ENCODE measurements at places on chromosomes 2 and 18.
A peak's percentile ranks its signal among the peaks of the same experiment; 100 is the strongest.

DNA sequence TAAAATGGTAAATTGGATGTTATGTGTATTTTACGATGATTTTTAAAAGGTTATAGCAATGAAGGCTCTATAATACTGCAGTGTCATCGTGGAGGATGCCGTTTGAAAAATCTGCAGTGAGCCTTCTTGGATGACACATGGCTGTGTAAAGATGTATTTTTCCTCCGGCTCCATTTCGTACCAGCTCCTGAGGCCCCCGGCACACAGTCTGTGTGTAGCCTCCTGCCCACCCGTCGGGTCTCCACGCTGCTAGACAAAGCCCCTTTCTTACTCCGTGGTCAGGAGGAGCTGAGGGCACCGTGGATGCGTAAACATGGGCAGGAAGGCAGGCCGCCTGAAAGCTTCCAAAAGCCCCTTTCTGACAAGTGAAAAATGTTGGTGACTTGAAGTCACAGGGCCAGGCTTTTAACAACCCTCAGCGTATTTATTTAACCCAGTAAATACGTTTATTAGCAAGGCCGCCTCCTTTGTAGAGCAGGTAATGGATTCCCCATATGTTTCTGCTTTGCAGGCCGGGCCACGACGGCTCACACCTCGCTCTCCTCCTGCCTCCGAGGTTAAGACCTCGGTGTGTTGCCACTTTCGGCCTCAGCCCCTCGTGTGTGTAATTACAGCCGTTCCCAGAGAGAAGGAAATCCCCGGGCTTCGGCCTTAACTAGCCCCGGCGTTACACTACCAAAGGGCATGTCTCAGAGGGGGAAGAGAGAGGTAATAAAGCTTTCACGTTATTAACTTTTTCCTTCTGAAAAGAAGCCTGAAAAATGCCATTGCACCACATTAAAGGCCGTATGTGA, 72.8 kb downstream of the DDX1 start:
- DNase-seq, result no peak
- no peaks in the 10 kb centered on the region for H3K4me1 ChIP-seq
- no peak overlapping the region for H3K27ac ChIP-seq
- H3K27me3 ChIP-seq, result no peaks in the 10 kb centered on the region
- H3K4me3 ChIP-seq, result no peak overlapping the region

DNA sequence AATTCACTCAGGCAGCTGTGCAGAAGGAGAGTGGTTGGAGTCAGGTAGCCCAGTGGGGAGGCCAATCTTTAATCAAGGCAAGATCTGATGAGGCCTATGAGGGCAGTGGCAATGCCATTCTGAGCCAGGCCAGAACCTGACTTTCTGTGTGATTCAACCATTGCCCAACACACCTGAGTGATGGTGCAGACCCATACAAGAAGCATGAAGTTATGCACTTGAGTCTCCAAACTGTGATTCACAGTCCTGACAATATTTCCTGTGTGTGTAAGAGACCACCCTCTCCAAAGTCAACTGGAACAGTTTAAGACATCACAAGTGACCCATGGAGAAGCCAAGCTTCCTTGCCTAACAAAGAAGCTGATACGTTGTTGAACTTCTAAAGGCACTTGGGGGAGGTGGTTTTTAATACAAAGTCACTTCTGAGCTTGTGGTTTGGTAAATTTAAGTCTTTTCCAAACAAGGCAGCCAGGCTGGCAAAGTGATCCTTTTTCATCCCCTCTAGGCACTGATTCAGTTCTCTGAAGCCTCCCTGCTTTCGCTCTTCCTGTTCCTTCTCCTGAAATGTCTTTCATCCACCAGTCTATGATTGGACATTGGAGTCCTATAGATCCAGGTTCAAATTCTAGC, 49.0 kb downstream of the VSNL1 start:
- H3K27me3 ChIP-seq, result no peaks in the 10 kb centered on the region
- no peak overlapping the region for H3K27ac ChIP-seq
- DNase-seq, result no peak
- no peaks in the 10 kb centered on the region for H3K4me1 ChIP-seq
- H3K4me3 ChIP-seq, result no peak overlapping the region

GRCh38 chr2:71788186-71788525, 334.8 kb downstream of the DYSF start:
- H3K27me3 ChIP-seq, result no peaks in the 10 kb centered on the region
- no peak overlapping the region for H3K27ac ChIP-seq
- H3K36me3 ChIP-seq, result no peaks in the 10 kb centered on the region

DNA sequence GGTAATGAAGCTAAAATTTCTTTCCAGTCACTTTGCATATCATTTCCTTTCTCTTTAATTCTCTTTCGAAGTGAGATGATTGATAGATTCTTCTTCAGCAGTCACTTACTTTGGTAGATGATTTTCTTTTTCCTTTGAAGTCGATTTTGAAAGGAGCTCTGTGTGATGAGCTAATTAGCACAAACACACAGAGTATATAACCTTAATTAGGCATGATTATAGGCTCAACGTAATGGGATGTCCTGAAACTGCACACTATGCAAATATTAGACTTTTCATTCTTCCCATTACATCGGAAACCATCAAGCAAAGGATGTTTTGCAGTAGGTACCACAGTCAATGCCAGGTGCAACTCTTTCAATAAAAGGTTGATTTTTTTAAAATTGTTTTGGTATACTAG, 6.4 kb upstream of the CTLA4 start:
- no peaks in the 10 kb centered on the region for H3K36me3 ChIP-seq
- no peak overlapping the region for H3K27ac ChIP-seq
- H3K4me3 ChIP-seq, result no peak overlapping the region
- no peaks in the 10 kb centered on the region for H3K27me3 ChIP-seq

- no peaks in the 10 kb centered on the region for H3K4me1 ChIP-seq
- H3K4me3 ChIP-seq, result no peak overlapping the region
- H3K27ac ChIP-seq, result no peak overlapping the region
- no peak for DNase-seq
Measured at GRCh38 chr2:29916571-29916970, 4.8 kb downstream of the ALK start.

- H3K27ac ChIP-seq, result no peak overlapping the region
- H3K27me3 ChIP-seq, result no peaks in the 10 kb centered on the region
- no peak overlapping the region for H3K4me3 ChIP-seq
Measured at GRCh38 chr2:15481000-15481399, 80.1 kb downstream of the NBAS start.

GRCh38 chr2:236505041-236505440, 64.6 kb upstream of the ACKR3 start:
- H3K4me1 ChIP-seq, result no peaks in the 10 kb centered on the region
- no peak overlapping the region for H3K27ac ChIP-seq
- no peaks in the 10 kb centered on the region for H3K27me3 ChIP-seq
- DNase-seq, result no peak
- no peaks in the 10 kb centered on the region for H3K36me3 ChIP-seq

GRCh38 chr2:160355080-160355479, 138.5 kb downstream of the RBMS1 start:
- peak overlapping the region; percentile 32 for H3K27ac ChIP-seq
- H3K4me3 ChIP-seq, result no peak overlapping the region
- no peak for DNase-seq

- H3K4me3 ChIP-seq, result no peak overlapping the region
- no peaks in the 10 kb centered on the region for H3K27me3 ChIP-seq
Measured at GRCh38 chr2:56195563-56195962, 11.8 kb downstream of the CCDC85A start.

- H3K27ac ChIP-seq, result peak overlapping the region; percentile 50
- H3K4me3 ChIP-seq, result no peak overlapping the region
- DNase-seq, result peak; percentile 47
- H3K27me3 ChIP-seq, result no peaks in the 10 kb centered on the region
- no peaks in the 10 kb centered on the region for H3K4me1 ChIP-seq
Measured at GRCh38 chr2:223262946-223263345, 211.0 kb downstream of the KCNE4 start.

DNA sequence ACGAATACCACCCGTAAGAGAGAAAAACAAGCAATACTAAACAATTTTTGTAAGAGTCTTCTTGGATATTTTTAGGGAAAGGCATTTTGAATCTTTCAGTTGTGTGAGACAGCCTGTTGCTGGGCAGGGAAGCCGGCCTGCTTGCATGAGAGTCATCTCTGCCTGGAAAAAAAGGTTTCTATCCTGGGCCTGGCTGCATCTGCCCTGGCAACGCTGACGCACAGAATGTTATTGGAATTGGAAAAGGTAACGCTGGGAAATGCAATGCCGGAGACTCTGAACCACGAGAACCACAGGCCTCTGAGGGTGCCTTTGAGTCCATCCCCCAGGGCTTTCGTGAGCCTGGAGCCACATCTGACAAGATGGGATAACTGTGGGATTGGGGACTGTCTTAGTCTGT, 17.9 kb upstream of the NPAS2 start:
- no peak overlapping the region for H3K4me3 ChIP-seq
- no peaks in the 10 kb centered on the region for H3K4me1 ChIP-seq
- H3K36me3 ChIP-seq, result no peaks in the 10 kb centered on the region
- no peaks in the 10 kb centered on the region for H3K27me3 ChIP-seq
- no peak overlapping the region for H3K27ac ChIP-seq

- H3K27ac ChIP-seq, result no peak overlapping the region
- DNase-seq, result no peak
- no peaks in the 10 kb centered on the region for H3K4me1 ChIP-seq
- no peaks in the 10 kb centered on the region for H3K36me3 ChIP-seq
- H3K4me3 ChIP-seq, result no peak overlapping the region
- no peaks in the 10 kb centered on the region for H3K27me3 ChIP-seq
Measured at GRCh38 chr2:16763493-16763899, 97.9 kb upstream of the CYRIA start.

- H3K27ac ChIP-seq, result no peak overlapping the region
- H3K27me3 ChIP-seq, result no peaks in the 10 kb centered on the region
- H3K4me1 ChIP-seq, result no peaks in the 10 kb centered on the region
- no peak overlapping the region for H3K4me3 ChIP-seq
Measured at GRCh38 chr18:37502036-37502435, 63.6 kb downstream of the CELF4 start.

- no peak for DNase-seq
- no peak overlapping the region for H3K27ac ChIP-seq
- H3K4me3 ChIP-seq, result no peak overlapping the region
- H3K36me3 ChIP-seq, result no peaks in the 10 kb centered on the region
- H3K4me1 ChIP-seq, result no peaks in the 10 kb centered on the region
- H3K27me3 ChIP-seq, result no peaks in the 10 kb centered on the region
Measured at GRCh38 chr2:99841749-99842148, 300.6 kb downstream of the AFF3 start.

GRCh38 chr2:68861330-68861729, 9.9 kb downstream of the BMP10 start:
- H3K27ac ChIP-seq, result no peak overlapping the region
- H3K27me3 ChIP-seq, result no peaks in the 10 kb centered on the region
- no peaks in the 10 kb centered on the region for H3K36me3 ChIP-seq
- H3K4me1 ChIP-seq, result no peaks in the 10 kb centered on the region
- H3K4me3 ChIP-seq, result no peak overlapping the region

- no peak overlapping the region for H3K4me3 ChIP-seq
- H3K27me3 ChIP-seq, result no peaks in the 10 kb centered on the region
- H3K4me1 ChIP-seq, result no peaks in the 10 kb centered on the region
- no peak overlapping the region for H3K27ac ChIP-seq
Measured at GRCh38 chr18:73756256-73757091, 391.2 kb downstream of the FBXO15 start.

- H3K27ac ChIP-seq, result no peak overlapping the region
- H3K4me1 ChIP-seq, result no peaks in the 10 kb centered on the region
- DNase-seq, result no peak
Measured at GRCh38 chr2:189276277-189276676, 96.7 kb upstream of the COL5A2 start.

DNA sequence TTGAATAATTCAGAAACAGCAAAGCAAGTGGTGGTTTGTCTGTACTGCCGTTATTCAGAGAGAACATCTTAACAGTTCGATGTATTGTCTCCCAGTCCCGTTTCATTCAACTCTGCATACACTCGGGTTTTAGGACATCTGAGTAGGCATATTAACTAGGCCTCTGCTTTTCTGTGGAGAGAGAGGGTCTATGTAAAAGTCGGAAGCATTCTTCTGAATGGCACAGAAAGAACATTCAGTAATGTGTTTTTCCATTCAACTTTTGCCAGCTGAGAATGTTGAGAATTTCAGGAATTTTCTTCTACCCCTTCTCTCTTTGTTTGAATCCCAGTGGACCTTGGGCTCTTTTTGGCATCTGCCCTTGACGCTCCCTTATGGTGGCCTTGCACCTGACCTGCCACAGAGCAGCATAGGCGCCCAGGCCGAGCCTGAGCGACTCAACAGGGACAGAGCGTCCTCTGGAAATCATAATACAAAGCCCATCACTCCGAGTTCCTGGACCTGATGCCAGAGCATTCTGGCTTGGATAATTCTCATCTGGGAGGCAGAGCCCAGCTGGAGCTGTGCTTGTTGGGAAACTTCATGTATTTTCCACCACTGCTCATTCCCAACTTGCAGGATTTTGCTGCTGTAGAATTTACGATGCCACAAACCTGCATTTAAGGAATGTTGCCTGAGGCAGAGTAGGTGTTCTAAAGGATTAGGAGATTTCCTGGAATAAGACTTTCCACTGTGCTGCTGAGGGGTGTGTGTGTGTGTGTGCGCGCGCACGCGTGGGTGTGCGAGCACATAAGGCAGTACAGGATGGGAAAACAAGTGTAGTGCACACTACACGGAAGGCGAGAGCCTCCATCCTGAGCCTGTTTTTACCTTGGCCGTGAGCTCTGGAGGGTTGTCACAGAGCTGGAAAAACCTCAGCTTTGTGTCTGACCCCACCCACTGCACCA, 77.2 kb upstream of the TXNDC2 start:
- peak overlapping the region; percentile 27 for H3K27ac ChIP-seq
- no peaks in the 10 kb centered on the region for H3K36me3 ChIP-seq
- H3K4me3 ChIP-seq, result no peak overlapping the region
- peak; percentile 37 for DNase-seq

GRCh38 chr2:32624812-32625211, 3.0 kb upstream of the TTC27 start:
- H3K36me3 ChIP-seq, result no peaks in the 10 kb centered on the region
- no peak overlapping the region for H3K27ac ChIP-seq
- no peaks in the 10 kb centered on the region for H3K4me1 ChIP-seq
- H3K27me3 ChIP-seq, result no peaks in the 10 kb centered on the region
- DNase-seq, result no peak

- H3K36me3 ChIP-seq, result no peaks in the 10 kb centered on the region
- H3K4me3 ChIP-seq, result no peak overlapping the region
- no peak for DNase-seq
- H3K27me3 ChIP-seq, result no peaks in the 10 kb centered on the region
- H3K27ac ChIP-seq, result no peak overlapping the region
- no peaks in the 10 kb centered on the region for H3K4me1 ChIP-seq
Measured at GRCh38 chr2:163698857-163699256, 37.0 kb downstream of the FIGN start.

DNA sequence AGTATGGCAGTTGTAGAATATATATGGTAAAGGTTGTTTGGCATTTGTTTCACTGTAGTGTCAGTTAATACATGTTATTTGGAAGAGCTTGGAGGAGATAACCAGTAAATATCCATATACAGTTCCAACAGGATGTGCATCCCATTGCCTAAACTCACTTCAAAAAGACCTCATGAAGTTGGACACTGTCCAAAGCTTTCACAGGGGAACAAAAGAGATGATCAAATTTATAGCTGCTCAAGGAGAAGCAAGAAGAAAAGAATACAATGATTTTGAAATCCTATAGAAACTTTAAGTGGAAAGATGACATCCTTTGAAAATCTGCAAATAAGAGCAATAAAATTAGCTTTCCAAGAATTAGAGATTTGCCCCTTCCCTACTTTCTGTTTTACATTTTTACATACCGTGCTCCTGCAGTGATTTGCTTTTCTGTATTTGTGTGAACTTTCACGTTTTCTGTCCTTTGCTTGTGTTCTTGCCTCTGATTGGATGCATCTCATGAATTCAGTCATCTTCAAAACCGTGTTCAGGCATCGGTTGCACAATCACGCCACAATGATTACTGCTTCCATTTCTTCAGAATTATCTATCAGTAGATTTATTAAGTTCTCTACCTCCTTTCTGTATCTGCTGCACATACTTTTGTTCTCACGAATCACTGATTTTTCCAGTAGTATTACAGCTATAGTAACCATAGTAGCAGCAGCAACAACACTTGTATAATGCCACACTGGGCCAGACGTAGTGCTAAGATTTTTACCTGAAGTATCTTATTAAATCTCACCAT, 83.8 kb downstream of the PARD3B start:
- no peak overlapping the region for H3K27ac ChIP-seq
- H3K4me1 ChIP-seq, result no peaks in the 10 kb centered on the region
- no peaks in the 10 kb centered on the region for H3K27me3 ChIP-seq
- no peaks in the 10 kb centered on the region for H3K36me3 ChIP-seq
